ENCODE measurements at places on chromosomes 5 and 9. TPM values are rescaled to one million over a fixed set of nuclear protein-coding genes. Genes with fewer than 3 reads are reported as not detected.

Gene SPATA31A3
- not detected for total RNA-seq

DNA sequence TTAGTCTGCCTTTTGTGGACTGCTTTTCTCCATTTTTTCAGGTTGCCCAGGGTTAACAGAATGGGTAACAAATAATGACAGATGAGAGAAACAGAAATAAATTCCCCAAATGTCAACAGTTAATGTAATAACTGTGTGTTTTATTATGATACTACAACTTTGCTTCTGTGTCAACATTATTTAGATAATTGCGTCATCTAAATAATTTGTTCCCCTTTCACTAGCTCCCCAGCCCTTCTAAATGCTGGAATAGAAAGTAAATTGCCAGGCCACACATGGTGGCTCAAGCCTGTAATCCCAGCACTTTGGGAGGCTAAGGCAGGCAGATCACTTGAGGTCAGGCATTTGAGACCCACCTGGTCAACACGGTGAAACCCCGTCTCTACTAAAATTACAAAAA, 53.5 kb downstream of the RNF38 start:
- H3K27ac ChIP-seq: no peak overlapping the region
- no peak overlapping the region for H3K4me3 ChIP-seq
- peaks cover 88% of the 10 kb centered on the region for H3K36me3 ChIP-seq
- H3K27me3 ChIP-seq: no peaks in the 10 kb centered on the region
- DNase-seq: no peak
- no peaks in the 10 kb centered on the region for H3K4me1 ChIP-seq

DNA sequence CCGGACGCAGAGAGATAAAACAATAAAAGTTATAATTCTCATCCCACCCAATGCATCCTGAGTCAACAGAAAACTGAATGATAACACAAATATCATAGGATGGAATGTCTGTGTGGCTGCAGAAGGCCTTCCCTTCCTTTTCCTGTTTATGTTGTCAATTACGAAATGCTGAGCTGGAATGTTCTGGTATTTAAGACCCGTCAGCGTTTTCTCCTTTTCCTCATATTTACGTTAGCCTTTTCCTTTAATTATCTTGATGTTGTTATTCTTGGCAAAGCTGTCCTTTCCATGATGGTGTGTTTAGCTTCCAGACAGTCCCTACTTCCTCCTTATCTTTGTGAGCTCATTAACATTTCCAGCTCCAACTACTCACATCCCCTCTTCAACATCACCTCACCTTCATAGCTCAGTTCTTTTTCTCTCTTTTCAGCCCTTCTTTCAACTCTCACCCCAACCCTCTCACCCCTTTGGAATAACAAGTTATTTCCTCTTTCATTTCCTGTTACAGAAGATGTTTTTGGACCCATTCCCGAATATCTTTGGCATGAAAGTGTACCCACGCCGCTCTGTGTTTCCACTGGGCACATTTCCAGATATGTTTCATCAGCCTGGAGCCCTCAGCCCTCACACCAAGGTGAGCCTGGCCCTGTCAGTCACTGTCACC, 221.6 kb downstream of the NR2F1-AS1 start:
- H3K27me3 ChIP-seq: no peaks in the 10 kb centered on the region
- DNase-seq: no peak
- no peak overlapping the region for H3K4me3 ChIP-seq
- H3K4me1 ChIP-seq: no peaks in the 10 kb centered on the region

DNA sequence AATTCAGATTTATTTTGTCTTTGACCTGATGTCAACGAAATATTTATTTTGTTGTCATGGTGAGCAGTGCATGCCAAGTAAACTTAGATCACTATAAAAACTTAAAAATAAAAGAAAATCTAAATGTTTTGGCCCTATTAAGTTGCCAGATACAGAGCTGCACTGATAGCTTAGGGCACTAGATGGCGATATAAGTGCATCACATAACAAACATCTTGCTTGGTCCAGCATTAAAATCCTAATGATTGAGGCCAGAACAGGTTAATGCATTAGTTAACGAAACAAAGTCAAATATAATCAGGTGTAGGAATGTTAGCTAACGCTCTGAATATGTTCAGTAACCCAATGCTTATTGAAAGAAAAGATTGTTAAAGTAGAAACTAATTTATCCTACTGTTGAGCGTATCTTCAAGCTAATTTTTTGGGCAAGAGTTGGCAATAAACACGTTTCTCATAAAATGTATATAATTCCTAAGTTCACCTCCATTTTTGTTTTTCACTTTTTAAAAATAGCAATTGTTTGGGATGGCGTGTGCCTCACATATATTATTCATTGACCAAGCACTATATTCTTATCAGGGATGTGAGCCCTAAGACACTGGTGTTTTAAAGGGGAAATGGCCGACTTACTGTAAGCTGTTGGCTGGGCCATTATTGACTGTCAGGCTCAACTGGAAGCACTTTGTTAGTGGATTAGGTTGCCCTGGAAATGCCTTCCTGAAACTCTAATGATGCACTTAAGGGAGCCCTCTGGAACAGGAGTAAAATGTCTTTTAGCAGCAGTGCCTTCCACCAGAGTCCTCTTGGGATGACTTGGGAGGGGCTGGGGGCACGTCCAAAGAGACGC, 33.3 kb downstream of the KCTD16 start:
- no peaks in the 10 kb centered on the region for H3K36me3 ChIP-seq
- no peaks in the 10 kb centered on the region for H3K4me1 ChIP-seq
- H3K27ac ChIP-seq: no peak overlapping the region
- H3K4me3 ChIP-seq: no peak overlapping the region

Gene NUP188
- 26.0 TPM for total RNA-seq

Gene ANKRD18A
- total RNA-seq: under 0.01 TPM

GRCh38 chr9:122252796-122253195, 11.8 kb downstream of the RBM18 start:
- H3K36me3 ChIP-seq: no peaks in the 10 kb centered on the region
- no peaks in the 10 kb centered on the region for H3K27me3 ChIP-seq
- DNase-seq: no peak
- H3K4me1 ChIP-seq: peaks cover 4% of the 10 kb centered on the region

GRCh38 chr5:127223256-127223974, 67.2 kb upstream of the MEGF10 start:
- H3K36me3 ChIP-seq: no peaks in the 10 kb centered on the region
- no peak for DNase-seq
- H3K27me3 ChIP-seq: no peaks in the 10 kb centered on the region
- no peak overlapping the region for H3K4me3 ChIP-seq

GRCh38 chr5:168314735-168315411, 23.4 kb downstream of the WWC1 start:
- DNase-seq: no peak
- H3K4me1 ChIP-seq: no peaks in the 10 kb centered on the region
- H3K36me3 ChIP-seq: no peaks in the 10 kb centered on the region
- H3K27me3 ChIP-seq: no peaks in the 10 kb centered on the region
- H3K27ac ChIP-seq: no peak overlapping the region
